ENCODE measurements at places on chromosomes 7 and 10.
A peak's percentile ranks its signal among the peaks of the same experiment; 100 is the strongest.

GRCh38 chr10:67779465-67780203 lies 58.4 kb downstream of the DNAJC12 start:
- peak; percentile 50 for DNase-seq

- no peak for DNase-seq
Measured at GRCh38 chr10:7340179-7340874, 70.5 kb downstream of the SFMBT2 start.

- DNase-seq = no peak
Measured at GRCh38 chr10:75718991-75719390, 287.6 kb downstream of the LRMDA start.

GRCh38 chr7:102456327-102456726 lies 8.3 kb downstream of the ALKBH4 start:
- no peak for DNase-seq

DNA sequence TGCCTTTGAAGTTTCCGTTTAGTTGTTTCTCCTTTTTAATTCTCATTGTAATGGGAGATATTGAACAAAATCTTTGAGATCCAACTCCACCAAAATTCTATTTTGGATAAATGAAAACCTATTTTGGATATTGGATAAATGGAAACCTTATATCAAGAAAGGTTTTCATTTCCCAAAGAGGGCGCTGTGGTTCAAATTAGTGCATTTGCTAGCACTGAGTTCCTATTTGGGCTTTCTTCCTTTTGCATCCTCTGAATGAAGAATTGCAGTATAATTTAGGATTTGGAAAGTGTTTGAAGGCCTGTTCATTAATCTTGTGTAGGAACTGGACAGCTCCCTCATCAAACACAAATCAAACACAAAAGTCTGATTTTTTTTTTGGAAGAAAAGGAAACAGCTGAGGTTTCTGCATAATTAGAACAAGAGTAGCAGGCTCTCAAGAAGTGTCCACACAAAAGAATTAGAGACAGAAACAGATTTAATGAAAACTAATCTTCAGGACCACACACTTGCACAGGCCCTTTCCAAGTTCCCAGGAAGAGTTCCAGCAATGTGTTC lies 80.8 kb upstream of the KLF14 start:
- no peak for DNase-seq

DNA sequence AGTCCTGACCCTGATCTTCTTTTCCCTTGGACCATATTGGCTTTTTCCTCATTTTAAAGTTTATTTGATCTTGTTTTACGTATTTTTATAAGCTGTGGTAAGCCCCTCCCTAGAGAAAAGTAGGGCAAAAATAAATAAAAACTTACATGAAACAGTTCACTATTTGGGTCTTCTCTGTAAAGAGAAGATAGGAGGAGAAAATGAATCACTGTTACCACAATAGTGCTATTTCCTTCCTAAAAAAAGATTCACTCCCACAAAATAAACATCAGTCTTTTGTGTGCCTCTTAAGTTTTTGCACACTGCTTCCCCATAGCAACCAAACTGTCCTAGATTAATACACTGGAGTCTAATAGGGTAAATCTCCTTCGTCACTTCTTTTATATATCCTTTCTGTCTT lies 1.4 kb upstream of the SVIL start:
- DNase-seq = no peak

GRCh38 chr10:10911471-10911921 lies 106.2 kb upstream of the CELF2 start:
- DNase-seq = peak; percentile 92

GRCh38 chr10:13271552-13272163 lies 28.2 kb downstream of the PHYH start:
- DNase-seq = no peak

GRCh38 chr10:120077707-120078492 lies 185.4 kb downstream of the SEC23IP start:
- no peak for DNase-seq

DNA sequence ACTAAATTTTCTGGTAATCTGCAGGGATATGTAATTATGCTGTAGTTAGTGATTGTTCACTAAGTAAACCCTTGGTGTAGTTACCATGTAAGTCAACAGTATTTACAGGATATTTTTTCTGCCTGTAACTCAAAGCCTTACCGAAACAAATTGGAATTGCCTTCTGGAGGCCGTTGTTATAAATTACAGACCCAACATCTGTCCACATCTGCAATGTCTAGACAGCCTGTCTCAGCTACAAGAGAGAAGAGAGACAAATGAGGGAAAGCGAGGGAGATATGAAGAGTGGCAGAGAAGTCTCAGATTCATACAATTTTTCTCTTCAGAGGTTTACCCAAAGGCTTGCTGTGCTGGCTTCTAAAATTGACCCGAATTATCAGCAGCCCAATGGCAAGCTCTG lies 23.7 kb upstream of the BTRC start:
- DNase-seq = no peak
